ENCODE measurements at places on chromosomes 11 and 22.

GRCh38 chr11:101692980-101693379 is 109.2 kb upstream of the TRPC6 start:
- no peak for DNase-seq

- DNase-seq: no peak
Observed at GRCh38 chr11:57466680-57467079, 6.4 kb downstream of the RTN4RL2 start.

- DNase-seq: peak; percentile 27
Observed at GRCh38 chr11:72625691-72626413, 48.4 kb downstream of the PDE2A start.

DNA sequence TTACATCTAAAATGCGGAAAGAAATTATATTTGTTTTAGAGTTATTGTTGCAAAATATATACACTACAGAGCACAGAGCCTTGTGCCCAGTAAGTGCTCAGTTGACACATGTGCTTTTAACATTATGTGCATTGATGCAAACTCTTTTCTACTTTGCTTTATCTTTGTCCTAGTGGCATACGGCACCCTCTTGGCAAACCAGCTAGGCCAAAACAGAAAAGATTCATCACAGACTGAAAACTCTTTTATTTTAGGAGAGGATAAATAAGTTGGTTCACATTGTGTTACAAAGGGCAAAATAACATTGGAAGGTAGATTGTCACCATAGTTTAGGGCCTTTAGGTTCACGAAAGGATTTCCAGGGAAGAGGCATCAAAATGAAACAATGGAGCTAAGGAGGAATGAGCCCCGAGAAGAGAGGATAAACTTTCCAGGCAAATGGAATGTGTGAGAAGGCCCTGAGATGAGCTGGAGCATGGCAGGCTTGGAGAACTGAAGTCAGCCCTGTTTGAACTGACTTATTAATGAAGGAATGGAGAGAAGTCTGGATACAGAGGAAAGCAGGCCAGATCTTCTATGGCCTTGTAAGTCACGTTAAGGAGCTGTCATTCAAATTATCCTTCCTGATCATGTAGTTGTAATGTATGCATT is 23.5 kb upstream of the TOP3B start:
- no peak for DNase-seq
